Astrocyte of the spinal cord (primary cell): ENCODE measurements at places on chromosomes 12 and 14.

- DNase-seq, result peak; percentile 13
Measured at GRCh38 chr14:100474196-100474595, 113.0 kb downstream of the BEGAIN start.

GRCh38 chr12:67386869-67387565 is 117.9 kb downstream of the CAND1 start:
- DNase-seq, result no peak

DNA sequence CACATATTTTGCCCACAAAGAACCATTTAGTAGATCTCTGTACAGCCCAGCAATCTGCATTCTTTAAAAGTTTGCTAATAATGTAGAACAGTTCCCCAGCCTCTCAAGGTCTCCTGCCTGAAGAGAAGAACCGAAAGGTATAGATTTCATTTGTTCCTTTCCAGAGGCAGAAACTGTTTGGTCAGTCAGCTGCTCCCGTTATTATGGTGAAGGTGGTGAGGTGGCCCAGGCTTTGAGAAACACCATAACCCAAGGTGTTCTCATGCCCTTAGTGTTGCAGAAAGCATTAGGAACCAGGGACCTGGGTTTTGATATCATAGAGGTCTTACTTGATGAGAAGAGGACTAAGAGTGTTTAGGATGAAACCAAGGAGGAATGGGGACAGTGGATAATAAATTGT is 65.3 kb downstream of the SUSD6 start:
- DNase-seq, result no peak

DNA sequence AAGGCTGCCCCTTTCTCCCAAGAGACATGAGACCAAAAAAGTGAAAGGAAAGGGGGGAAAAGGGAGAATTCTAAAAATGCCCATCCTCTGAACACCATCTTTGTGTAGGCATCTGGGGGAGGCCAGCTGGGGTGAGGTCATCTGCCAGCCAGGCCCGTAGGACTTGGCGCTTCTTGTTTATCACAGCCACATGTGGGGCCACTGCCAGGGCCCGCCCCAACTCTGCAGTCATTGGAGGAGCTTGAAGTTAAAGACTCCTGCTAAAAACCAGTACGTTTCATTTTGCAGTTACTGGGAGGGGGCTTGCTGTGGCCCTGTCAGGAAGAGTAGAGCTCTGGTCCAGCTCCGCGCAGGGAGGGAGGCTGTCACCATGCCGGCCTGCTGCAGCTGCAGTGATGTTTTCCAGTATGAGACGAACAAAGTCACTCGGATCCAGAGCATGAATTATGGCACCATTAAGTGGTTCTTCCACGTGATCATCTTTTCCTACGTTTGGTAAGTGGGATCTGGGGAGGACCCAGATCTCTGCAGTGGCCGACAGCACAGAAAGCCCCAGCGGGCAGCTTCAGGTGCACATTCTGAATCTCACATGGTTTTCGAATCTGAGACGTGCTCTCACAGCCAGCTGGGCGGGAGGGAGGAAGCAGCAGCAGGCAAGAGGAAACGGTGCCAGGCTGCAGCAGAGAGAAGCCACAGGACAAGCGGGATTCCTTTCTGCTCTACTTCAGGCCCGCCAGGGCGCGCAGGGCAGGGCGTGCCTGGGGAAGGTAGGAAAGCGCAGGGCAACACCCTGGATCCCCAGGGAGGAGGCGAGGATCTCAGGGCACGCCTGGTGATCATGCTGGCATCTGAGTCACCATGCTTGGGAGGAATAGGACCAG is at the start of gene P2RX7:
Gene P2RX7 (plus strand): TSS at position 276 of the 881 bp plus-strand sequence. CDS start 95 bp downstream, at position 371.
- peak; percentile 35 for DNase-seq

DNA sequence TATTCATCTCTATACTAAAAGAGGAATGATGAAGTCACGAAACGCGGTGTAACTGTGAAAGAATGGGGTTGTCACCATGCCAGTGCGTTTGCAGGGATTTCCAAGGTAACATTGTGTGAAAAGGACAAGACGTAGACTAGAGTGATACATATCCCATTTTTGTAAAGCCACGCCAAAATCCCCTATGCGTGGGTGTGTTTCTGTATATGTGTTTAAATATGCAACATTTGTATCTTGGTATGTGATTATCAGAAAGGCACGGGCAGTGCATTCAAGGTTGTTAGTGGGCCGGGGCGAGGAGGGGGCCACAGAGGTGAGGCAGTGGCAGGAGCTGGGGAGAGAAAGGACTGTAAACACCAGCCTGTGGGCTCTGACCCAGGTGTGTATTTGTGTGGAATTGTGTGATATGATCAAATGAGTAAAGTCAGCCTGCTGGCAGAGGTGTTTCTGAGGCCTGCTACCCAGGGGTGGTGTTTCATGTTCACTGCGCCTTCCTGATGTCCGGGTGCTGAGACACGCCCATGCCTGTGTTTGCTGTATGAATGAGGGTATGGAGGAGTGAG is 137.8 kb downstream of the ADGRD1 start:
- no peak for DNase-seq

GRCh38 chr14:98120831-98121464 is 1151.0 kb downstream of the BCL11B start:
- DNase-seq, result no peak

- no peak for DNase-seq
Measured at GRCh38 chr14:39568809-39569538, 136.7 kb upstream of the FBXO33 start.

- no peak for DNase-seq
Measured at GRCh38 chr12:53712059-53712643, 15.1 kb downstream of the CALCOCO1 start.

DNA sequence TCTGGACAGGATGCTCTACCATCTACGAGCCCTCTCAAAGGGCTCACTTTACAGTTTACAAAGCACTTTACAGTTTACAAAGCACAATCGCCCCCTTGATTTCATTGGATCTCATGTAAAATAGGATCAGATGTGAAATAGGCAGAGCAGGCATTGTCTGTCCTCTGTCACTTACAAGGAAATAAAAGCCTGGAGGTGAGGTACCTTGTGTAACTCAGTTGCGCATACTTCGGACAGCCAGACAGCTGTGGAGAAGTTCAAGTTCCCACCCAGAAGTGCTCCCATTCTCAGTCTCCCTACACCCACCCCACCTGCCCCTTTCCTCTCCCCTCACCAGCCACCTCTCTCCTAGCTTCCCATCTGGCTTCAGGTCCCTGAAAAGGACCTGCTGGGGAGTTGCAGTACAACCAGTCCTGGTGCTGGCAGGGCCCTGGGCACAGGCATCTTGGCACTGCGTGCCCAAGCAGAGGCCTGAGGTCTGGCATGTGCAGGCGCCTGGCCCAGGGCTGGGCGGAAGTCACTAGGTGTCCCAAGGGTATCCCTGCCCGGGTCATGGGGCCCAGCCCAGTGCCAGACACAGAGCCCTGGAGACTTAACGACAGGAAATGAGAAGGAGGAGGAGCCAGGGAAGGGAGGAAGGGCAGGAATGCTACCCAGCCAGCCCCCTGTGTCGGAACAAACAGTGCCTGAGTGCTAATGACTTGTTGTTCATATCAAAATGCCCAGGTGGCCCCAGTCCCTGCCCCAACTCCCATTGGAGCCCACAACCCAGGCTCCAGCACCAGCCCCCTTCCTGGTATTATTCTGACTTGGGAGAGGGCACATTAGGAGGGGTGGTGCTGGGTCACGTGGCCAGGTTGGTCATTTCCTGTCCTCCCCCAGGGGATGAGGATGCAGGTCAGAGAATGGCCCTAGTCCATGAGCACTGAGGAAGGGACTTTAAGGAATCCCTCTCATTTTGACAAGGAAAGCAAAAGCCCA is 5.4 kb downstream of the RAPGEF3 start:
- no peak for DNase-seq

DNA sequence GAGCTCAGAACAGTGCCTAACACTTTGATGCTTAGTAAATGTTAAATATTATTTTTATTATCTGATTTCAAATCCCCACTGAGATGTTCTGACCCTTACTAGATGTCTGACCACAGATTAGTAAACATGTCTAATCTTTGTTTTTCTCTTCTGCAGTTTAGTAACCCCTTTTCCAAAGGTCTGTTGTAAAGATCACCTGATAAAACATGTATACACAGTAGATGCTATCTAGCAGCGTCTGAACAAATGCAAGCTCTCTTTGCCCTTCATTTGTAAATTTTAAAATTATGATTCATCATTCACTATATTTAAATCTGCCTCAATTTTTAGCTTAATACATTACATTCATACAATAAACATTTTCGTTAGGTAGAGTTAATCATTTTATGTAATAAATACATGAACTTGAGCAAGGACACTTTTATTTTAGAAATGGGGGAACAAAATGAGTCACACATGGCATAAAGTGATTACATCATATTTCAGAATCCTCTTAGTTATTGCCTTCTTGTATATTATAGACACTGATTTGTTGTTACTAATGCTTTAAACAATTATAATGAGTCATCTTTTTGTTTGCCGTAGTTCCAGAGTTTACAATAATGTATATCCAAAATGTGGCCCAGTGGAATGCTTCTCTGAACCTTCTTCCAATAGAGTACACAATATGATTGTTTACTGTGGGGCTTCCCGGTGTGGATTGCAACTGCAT is 1.7 kb upstream of the OR4K5 start:
- DNase-seq, result no peak

- DNase-seq, result no peak
Measured at GRCh38 chr14:101506926-101507835, 54.1 kb upstream of the DIO3 start.
